Brain (organoid and tissue), 16 donors: ENCODE measurements at places on chromosomes 6 and 20. TPM values are rescaled to one million over a fixed set of nuclear protein-coding genes. Genes with fewer than 3 reads are reported as not detected.

RAMACL gene
- polyA plus RNA-seq = not detected

SLC35F1 gene
- 16.3 TPM for polyA plus RNA-seq

PDE7B gene
- polyA plus RNA-seq = 1.6 TPM

RAB44 gene
- not detected for polyA plus RNA-seq

ISM1 gene
- polyA plus RNA-seq = 2.8 TPM

PTGIS gene
- polyA plus RNA-seq = 0.63 TPM

TINAG gene
- polyA plus RNA-seq = not detected

ULBP1 gene
- 2.3 TPM for polyA plus RNA-seq

PET117 gene
- polyA plus RNA-seq = 13.0 TPM

LKAAEAR1 gene
- 0.97 TPM for polyA plus RNA-seq

WFDC2 gene
- 137 TPM for polyA plus RNA-seq

FITM2 gene
- 7.6 TPM for polyA plus RNA-seq
